ENCODE measurements at places on chromosomes 1 and 21.

GRCh38 chr1:3296826-3297225 is 157.6 kb upstream of the ARHGEF16 start:
- no peak for DNase-seq

- peak; percentile 56 for DNase-seq
These were observed 50.5 kb downstream of the OPTC start for GRCh38 chr1:203544485-203544884.

DNA sequence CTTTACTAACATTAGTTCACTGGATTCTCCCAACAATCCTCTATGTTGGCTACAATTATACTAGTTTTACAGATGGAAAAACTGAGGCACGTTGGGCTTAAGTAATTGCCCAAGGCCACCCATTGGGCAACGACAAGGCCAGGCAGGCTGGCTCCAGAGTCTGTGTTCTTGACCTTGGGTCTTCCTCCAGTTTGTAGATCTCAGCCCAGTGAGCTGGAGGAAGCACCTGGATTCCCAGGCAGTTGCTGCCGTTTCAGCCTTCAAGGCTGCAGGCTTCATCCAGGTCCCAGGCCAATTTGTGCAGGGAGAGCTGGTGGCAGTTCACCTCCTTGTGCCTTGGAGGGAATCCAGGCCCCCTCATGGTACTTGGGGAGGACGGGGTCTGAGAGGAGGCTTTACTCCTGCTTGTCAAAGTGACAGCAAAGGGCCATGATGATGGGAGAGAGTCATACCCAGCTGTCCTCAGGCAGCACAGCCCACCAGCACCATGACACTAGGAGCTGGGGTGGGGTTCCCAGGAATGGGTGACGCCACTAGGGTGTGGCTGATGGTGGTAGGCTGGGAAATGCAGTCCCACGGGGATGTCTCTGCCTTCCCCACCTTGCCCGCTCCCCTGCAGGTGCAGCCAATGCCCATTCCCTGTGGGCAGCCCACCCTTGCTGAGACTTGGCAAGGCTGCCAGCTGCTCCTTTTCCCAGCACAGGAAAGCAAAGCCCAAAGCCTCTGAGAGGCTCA is 27.1 kb downstream of the PKP1 start:
- DNase-seq = no peak

- DNase-seq = no peak
These were observed at the start of gene CTNNBIP1 for GRCh38 chr1:9910076-9910422. CTNNBIP1 (minus strand) TSS chr1:9910269; CDS start chr1:9872064, 38,205 bp downstream.

DNA sequence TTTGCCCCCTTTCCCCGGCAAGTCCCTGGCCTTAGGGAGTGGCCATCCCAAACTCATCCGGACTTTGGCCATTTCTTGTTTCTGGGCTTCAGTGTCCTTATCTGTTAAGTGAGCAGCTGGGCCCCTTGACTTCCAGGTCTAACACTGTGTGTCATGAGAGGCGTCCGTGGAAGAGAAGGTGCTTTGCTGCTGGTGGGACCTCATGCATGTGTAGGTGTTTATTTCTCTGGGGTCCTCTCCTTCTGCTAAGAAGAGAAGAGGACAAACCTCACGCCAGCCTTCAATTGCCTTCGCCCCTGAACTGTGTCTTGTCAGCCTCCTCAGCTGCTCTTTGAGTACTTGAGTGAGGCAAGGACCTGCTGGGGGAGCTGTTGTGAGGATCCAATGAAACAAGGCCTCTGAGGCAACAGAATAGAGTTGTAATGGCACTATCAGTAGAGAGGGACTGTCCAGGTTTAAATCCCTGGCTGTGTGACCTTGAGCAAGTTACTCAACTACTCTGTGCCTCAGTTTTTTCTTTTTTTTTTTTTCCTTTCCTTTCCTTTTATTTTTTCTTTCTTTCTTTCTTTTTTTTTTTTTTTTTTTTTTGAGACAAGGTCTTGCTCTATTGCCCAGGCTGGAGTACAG is 72.5 kb downstream of the RUNX3 start:
- peak; percentile 36 for DNase-seq

DNA sequence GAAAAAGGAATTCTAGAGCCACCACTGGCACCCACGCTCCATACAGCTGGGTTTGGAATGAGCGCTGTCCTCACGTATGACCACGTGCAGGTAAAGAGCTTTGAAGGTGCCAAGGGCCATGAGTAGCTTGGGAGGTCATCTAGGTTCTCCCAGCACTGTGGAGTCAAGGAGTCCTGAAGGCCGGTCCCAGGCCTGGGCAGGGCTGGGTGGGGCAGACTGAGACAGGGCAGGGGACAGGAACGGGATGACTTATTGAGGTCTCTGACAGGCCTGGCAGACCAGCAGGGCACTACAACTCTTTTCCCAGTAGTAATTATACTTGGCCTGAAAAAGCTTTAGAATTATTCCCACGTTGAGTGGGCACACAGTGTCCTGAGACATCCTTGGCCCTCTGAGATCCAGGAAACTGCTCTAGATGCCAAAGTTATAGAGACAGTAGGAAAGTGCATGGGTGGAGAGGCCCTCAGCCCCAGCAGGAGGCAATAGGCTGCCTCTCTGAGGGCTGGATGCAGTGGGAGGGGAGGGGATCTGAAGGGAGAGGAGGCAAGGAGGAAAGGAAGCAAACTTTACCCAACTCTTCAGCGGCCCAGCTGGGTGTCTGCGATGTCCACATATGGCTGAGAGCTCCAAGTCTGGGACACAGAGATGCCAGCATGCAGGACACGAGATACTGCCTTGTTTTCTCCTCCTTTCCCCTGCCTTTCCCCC is 1.8 kb upstream of the CDA start:
- DNase-seq = no peak

DNA sequence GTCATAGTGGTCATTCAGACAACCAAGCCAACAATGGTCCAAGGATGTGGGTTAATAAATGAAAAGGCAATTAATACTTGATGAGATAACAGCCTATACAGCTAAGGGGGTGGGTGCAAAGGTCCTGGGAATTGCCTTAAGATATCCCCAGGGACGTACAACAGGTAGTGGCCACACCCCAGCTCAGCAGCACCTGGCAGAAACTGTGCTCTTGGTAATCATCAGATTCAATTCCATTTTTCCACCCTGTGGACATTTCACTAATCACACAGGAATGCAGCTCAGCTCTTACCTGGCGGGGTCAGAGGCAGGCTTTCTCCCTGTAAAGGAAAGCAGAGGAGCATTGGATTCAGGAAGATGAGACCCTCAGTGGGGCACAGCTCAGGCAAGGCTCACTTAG is 32.9 kb downstream of the FCRL5 start:
- no peak for DNase-seq

DNA sequence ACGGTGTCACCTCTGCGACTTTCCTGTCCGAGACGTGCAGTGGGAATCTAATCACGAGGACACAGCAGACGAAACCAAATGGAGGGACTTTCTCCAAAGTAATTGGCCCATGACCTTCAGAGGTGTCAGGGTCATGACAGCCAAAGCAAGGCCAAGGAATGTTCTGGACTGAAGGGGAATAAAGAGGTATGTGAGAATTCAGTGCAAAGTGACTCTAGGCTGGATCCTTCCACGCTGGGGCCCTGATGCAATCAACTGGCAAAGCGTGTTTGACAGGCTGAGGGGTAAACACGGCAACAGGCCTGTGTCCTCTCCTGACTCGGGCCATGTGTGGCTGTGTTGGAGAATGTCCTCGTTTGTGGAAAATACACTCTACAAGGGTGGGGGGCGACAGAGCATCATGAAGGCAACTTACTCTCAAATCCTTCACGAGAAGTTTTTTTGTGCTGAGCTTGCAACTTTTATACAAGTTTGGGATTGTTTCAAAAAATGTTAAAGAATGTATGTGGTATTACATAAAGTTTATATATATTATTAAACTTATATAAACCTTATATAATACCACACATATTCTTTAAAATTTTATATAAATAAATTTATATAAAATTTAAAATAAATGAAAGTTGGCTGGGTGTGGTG is 1.7 kb downstream of the CFAP74 start:
- DNase-seq = no peak

- no peak for DNase-seq
These were observed 54.5 kb upstream of the PPM1J start for GRCh38 chr1:112769611-112770010.

- DNase-seq = no peak
These were observed 71.1 kb downstream of the SETD4 start for GRCh38 chr21:35989138-35989735.

- DNase-seq = no peak
These were observed 69.4 kb downstream of the ALG14 start for GRCh38 chr1:95003433-95003738.

DNA sequence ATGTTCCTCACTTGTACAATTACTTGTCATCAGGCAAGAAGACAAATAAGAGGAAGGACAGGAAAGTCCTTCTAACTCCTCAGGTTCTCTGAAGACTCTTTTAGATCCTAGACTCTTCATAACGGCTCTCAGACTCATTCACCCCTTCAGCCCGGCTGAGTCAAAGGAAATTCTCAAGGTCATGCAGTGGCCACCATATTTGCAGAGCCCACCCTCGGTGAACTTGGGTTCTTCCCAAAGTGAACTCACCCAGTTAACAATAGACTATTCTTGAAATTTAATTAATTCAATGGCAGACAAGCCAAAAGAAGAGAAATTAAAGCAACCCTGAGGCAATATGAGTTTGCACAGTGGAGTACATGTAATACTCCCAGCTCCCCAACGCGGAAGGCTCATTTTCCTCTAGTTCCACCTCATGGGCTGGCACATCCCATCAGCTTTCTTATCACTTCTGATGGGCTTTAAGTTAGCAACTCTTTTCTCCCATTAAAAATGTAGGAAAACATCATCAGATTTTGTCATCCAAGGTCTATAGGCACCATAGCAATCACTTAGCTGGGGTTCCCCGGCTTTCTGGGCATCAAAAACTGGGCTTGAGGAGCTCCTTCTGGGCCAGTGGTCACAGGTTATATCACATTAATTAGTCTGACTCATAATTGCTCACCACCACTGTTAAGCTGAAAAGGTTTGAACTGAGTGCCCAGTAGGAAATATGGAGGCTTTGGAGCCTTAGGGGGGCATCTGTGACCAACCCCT is 27.8 kb upstream of the TIAM1 start:
- DNase-seq = no peak

DNA sequence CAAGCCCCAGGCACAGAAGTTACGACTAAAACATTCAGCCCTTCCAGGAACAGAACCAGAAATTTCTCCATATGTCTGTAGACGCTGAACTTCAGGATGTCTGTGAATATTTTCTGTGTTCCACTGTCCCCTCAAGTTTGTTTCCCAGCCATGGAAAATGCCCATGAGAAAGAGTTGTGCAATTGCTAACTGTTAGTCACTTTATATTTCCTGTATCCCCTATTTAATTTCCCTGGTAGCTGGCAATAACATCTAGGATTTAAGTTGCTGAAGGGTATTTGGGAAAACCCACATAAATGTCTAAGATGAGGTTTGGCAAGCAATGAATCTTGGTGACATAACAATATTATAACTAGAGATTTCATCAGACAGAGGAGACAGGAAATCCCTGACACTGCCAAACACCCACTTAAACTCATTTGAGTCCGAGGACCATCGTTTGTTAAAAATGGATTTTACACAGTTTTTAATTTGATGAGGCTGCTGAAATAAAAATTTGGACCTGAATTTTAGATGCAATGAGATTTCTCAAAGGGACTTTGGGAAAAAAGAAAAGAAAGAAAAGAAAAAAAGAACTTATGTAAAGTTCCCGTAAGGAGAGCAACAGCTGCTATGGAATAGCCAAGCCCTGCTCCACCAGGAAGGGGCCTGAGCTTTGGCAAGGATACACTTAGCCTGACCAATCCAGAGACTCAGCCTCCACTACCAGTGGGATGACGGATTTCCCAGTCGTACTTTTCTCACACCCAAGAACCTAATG is 21.8 kb upstream of the ERRFI1 start:
- DNase-seq = peak; percentile 11

DNA sequence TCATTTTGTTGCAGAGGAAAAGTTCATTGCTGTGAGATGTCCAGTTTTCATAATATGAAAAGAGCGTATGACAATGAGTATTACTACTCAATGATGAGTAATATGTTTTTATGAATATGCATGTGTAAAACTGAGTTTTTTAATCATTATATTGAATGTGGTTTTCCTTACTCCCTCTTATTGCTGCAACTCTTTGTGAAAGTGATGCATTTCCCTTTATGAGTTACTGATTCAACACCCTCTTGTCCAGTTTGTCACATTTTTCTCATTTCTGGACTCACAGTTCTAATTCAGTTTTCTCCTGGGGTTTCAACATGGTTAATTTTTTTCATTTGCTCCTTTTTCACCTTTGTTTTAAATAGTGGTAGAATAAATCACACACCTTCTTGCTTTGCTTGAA is 35.2 kb upstream of the KCNJ15 start:
- no peak for DNase-seq

- peak; percentile 31 for DNase-seq
These were observed 30.6 kb upstream of the MCOLN3 start for GRCh38 chr1:85078903-85079302.

DNA sequence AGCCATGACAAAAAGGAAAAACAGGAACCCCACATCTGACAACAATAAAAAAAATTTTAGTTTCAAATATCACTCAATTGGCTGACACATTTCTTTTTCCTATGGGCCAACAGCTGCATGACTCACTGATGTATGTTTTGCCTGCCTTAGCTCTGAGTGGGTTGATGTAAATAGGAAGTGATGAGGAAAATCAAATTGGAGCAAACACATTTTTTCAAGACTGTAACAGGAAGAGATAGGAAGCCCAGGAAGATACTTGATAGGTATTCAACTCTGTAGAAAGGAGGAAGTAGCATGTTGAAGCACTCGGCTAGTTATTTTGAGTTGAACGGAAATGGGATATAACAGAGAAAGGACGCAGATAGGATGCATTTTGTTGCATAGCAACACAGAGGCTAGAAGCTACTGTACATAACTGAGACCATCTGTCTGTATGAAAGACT is 168.0 kb upstream of the NR5A2 start:
- DNase-seq = peak; percentile 83

GRCh38 chr1:24973315-24973714 is 43.2 kb upstream of the RUNX3 start:
- DNase-seq = no peak

- no peak for DNase-seq
These were observed 25.5 kb upstream of the C1orf146 start for GRCh38 chr1:92192246-92192645.

DNA sequence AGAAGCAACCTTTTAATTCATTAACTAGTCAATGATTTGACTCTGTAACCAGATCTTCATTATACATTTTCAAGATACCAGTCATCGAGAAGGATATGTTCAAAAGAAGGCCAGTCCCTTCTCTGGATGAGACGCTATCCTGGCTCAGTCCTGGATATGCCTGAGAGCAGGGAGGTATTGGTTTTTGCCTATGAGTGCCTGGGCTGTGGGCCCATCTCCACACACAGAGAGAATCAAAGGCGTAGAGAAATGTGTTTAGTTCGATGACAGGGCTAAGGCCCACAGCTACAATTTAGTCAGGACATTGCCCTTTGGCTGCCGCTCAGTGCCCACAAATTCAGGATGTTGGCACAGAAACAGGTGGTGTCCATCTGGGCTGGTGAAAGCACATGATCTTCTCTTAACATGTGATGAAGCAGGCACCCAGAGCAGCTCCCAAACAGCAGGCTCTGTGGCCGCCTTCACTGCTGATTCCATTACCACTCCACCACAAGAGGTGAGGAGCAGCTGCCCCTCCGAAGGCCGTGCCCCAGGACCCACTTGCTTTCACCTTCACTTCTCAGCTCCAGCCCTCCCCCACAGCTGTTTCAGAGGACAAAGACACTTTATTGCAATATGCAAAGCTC is 24.7 kb downstream of the ACKR1 start:
- no peak for DNase-seq

GRCh38 chr1:5001466-5001865 is 347.1 kb downstream of the AJAP1 start:
- peak; percentile 18 for DNase-seq
